ENCODE measurements at places on chromosomes 7 and 10.

DNA sequence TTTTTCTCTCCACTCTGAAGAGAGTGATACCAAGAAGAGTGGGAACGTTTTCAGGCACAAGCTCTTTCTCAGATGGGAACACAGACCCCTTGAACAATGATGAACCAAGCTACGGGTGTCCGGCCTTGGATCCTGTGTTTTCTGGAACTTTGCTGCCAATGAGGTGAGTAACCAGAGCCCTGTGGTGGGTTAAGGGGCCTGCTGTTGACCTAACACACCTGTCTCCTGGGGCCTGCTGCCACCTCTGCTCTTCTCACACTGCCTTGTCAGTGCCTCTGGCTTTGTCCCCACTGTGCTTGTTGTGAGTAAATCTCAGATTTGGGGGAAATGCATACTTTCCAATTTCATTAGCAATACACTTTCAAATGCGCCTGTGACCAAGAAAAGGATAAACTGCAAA lies 1.4 kb upstream of the PKD1L1 start:
- DNase-seq: no peak

DNA sequence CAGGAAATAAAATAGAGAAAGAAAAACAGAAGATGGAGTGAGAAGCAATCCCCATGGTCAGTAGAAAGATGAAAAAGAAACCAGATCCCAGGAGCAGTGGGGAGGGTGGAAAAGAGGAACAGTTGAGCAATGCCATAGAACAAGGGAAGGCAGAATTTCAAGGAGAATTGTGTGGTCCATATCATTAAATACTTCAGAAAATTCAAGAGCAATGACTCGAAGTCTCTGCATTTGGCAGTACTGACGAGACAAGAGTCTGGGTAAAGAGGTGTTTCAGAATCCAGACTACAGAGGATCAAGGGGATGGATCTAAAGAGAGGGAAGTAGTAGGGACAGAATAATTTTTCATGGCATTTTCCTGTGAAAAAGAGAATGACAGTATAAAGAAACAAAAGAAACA lies 512.6 kb downstream of the PHTF2 start:
- DNase-seq: no peak

DNA sequence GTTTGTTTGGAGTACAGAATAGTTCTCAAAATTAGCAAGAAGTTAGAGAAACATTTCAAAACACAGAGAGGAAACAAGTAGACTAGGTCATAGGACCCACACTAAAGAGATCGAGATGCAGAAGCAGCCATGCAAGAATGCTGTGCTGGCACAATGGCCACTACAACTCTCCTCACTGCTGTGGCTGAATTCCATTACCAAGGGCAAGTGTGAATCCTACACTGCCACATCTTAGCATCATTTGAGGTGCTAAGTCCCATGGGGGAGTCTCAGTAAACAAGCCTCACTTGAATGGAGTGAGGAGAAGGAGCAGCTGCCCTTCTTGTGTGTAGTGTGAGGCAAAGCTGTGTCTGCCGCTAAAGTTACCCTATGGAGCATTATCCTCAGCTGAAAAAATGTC lies 56.7 kb downstream of the PCLO start:
- DNase-seq: no peak

GRCh38 chr10:97771055-97771891 lies 526 bp downstream of the SFRP5 start:
- no peak for DNase-seq

DNA sequence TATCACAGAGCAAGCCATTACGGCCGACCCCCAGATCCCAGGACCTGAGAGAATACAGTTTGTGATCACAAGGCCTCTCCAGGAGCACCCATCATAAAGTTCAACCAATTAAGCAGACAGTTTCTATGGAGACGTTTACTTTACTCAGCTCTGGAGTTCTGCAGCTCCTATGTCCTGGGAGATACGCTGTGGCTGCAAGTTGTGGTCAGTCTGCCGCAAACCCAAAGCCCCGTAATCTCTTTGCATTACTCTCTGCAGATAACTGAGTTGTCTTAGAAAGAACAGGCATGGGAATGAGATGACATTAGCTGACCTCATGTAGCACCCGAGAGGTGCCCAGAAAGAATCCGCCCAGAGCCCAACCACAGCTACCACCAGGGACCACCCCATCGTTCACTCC lies 305.1 kb downstream of the FGFR2 start:
- no peak for DNase-seq

DNA sequence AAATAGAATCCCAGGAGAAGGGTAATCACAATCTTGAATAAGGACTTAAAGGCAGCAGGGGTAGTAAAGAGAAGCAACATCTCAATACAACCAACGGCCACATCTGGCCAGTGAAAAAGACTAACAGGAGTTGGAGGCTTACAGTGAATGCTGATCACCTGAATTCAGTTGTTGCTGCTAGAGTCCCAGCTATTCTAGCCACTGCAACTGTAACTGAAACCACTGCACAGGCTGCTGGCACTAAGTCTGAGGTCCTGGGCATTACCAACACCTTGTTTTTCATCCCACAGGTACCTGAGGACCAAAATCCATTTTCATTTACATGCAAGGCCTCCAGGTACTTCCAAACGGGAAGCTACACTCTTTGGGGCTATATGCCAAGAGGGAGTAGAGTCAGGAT lies 44.4 kb downstream of the TPK1 start:
- no peak for DNase-seq

DNA sequence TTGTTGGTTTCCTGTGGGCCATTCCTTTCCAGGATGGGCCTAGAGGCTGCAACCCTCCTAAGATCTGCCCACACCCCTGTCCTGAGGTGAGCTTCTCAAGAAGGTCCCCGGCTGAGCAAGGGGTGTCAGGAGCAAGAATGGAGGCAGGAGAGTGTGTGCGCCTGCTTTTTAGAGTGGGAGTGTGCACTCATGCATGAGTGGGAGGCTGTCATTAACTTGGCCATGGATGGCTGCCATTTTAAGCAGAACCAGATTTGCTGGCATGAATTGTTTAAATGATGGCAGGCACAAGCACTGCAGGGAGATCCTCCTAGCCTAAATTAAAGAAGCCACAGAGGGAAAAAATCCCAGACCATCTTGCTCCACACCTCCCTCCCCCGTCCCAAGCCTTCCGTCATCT lies 2.9 kb upstream of the SGPL1 start:
- DNase-seq: no peak

DNA sequence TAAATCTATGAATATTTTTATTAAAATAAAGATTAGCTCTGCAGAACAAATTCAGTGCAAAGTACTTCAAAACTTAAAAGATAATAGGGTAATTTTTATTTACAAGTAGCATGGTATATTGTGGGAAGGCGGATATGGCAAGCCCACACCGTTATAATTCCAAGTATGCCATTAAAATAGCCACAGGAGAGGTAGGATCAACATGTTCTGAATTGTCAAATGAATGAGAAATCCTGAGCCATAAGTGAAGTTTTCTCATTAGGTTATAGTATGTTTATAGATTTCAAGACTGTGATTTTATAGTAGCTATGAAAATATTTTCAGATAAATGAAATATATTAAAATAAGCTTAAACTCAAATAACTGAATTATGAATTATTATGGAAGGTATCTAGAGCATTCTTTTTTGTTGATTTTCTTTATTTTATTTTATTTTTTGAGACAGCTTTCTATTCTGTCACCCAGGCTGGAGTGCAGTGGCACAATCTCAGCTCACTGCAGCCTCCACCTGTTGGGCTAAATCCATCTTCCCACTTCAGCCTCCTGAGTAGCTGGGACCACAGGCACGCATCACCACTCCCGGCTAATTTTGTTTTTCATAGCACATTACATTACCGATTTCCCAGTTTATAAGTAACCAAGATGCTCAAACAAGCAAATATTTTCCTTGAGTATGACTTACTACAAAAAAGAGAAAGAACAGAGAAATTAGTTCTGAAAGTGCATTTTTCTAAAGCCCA lies 956.6 kb downstream of the GATA3 start:
- DNase-seq: no peak

DNA sequence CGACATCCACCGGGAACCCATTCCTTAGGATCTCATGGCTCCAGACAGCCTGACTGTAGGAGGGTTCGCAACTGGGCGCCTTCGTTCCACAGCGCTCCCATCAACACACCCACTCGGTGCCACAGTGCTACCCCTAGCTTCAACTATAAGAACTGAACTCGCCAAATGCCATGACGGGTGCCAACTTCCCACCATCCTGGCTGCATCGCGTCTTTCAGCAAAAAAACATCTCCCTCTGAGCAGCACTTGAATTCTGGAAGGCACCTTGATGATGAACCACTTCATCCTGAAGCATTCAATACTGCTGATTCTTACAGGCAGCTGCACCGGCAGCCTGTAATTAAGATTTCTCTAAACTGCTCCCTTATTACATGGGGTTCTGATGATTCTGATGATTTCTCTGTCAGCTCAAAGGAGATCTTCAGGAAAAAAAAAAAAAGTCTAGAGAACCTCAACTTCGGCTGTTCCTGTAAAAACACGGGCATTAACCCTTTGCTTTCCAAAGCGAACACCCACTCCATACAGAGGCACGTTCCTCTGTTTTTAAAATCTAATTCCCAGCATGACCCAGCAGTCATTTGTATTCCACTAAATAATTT lies 1.3 kb downstream of the CYTH3 start:
- DNase-seq: peak; percentile 47

- no peak for DNase-seq
Measured at GRCh38 chr10:4704034-4704545, 121.9 kb upstream of the AKR1E2 start.

DNA sequence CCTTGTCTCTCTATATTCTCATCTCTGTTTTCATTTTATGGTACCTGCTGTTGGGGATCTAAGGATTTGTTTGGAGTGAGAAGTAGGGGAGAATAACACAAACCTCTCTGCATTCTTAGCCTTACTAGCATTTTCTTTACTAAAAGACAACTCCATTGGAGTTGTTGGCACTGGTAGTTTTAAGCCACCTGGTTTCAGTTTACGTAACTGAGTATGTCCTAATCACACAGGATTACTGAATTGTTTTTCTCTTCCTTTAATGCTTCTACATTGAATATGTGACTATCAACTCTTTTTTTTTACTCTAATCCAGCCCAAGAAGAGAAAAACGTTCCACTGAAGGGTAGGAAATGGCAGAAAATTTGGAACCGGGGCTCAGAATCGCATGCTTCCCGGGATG lies 30.0 kb upstream of the TRIL start:
- DNase-seq: no peak

DNA sequence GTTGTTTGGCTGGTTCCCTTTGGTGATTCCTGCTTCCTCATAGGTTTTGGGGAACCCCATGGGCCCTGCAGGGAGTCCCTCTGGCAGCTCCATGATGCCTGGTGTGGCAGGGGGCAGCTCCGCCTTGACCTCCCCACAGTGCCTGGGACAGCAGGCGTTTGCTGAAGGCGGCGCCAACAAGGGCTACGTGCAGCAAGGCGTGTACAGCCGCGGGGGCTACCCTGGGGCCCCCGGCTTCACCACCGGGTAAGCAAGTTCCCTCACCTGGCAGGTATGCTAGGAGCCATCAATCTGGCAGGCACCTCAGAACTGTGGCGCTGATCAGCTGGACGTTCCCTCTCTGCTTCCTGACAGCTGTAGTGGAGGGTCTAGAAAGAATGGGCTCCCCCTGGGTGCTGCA lies 8.3 kb downstream of the ZMIZ2 start:
- no peak for DNase-seq

GRCh38 chr7:35036361-35037171 lies 719 bp downstream of the DPY19L1 start:
- peak; percentile 54 for DNase-seq

DNA sequence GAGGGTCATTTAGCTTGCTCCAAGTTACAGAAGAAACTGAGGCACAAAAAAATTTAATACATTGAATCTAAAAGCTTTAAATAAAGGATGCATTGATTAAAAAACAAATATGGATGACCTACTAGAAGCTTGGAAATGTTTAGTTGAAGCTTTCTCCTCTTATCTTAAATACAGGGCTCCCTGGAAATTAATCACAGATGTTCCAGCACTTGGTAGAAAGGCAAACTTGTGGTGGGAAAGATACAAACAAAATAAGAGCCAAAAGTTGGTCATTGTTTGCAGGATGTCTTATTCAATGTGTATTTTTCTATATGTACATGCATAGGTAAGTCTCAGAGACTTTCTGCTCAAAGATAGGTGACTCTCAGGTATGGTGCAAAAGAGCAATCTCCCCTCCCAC lies 40.7 kb upstream of the LYZL1 start:
- DNase-seq: no peak

DNA sequence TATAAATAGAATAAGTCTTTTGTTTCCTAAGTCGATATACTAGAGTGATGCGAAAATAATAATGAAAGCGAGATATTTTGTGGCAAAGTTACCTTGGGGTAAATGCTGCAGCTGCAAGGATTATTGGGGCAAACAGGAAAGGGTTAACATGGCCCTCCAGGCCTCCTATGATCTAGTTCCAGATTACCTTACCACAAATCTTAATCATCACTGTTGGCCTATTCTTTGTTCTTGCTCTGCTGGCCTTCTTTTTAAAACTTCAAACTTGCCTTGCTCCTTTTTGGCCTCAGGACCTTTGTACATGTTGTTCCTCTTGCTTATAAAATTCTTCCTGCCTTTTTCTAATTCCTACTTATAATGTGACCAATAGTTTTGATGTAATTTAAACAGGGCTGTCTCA lies 81.5 kb downstream of the SEMA3C start:
- no peak for DNase-seq

DNA sequence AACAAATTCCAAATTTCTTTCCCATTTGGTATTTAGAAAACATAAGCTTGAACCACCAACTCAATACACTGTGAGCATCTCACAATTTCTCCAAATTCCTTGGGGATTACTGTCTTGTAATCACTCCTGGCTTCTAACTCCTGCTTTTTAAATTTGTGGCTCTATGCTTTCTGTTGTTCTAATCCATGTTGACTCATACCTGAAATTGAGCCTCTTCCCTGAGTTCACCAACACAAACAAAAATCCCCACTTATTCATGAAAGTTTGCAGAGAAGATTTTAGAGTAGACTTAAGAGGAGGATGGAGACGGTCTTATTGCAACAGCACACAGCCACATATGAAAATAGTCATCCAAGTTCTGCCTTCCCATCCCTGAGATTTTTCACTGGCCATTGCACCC lies 252.5 kb downstream of the PTEN start:
- DNase-seq: no peak

DNA sequence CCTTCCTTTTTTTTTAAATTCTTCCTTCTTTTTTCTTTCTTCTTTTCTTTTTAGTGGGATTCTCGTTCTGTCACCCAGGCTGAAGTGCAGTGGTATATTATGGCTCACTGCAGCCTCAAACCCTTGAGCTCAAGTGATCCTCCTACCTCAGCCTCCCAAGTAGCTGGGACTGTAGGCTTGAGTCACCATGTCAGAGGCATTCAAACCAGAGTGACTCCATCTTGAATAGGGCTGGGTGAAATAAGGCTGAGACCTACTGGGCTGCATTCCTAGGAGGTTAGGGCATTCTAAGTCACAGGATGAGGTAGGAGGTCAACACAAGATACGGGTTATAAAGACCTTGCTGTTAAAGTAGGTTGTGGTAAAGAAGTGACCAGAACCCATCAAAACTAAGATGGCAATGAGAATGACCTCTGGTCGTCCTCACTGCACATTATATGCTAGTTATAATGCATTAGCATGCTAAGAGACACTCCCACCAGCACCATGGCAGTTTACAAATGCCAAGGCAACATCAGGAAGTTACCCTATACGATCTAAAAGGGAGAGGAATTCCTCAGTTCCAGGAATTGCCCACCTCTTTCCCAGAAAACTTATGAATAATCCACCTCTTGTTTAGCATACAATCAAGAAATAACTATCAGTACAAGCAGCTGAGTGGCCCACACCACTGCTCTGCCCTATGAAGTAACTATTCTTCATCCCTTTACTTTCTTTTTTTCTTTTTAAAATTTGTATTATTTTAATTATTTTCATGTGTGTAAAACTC lies 99.0 kb upstream of the ITGB1 start:
- no peak for DNase-seq

- no peak for DNase-seq
Measured at GRCh38 chr10:71203716-71204115, 8.7 kb upstream of the UNC5B start.

- DNase-seq: no peak
Measured at GRCh38 chr10:107898392-107898791, 733.9 kb upstream of the SORCS1 start.
